Ascending aorta (tissue), 2 donors: ENCODE measurements at places on chromosomes 6 and 20.
A peak's percentile ranks its signal among the peaks of the same experiment; 100 is the strongest.

- no peak for DNase-seq
These were observed at the start of gene RBBP8NL for GRCh38 chr20:62427172-62428001. RBBP8NL (minus strand) TSS chr20:62427539; CDS start chr20:62419647, 7,892 bp downstream.

- DNase-seq = no peak
These were observed 53.9 kb downstream of the PXDC1 start for GRCh38 chr6:3697609-3698008.

GRCh38 chr6:131470534-131470933 is 102.5 kb upstream of the ARG1 start:
- no peak for DNase-seq

DNA sequence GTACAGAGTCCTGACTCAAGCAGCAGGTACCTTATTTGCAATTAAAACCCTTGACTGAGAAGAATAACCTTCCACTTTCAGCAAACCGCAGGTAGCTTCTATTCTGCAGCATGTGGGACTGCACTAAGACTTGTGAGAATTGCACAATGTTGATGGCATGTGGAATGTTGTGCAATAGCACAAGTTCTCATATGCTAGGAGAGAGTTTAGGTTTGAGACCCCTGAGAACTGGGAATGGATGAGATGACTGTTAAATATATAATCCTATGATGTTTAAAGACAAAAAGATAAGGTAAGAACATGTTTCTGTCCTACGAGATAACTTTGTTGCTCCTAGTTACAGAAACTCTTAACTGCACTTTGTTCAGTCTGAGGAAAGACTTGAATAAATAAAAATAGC is 194.6 kb downstream of the OTOR start:
- no peak for DNase-seq

- no peak for DNase-seq
These were observed 199.5 kb upstream of the FAM83B start for GRCh38 chr6:54646951-54647664.

DNA sequence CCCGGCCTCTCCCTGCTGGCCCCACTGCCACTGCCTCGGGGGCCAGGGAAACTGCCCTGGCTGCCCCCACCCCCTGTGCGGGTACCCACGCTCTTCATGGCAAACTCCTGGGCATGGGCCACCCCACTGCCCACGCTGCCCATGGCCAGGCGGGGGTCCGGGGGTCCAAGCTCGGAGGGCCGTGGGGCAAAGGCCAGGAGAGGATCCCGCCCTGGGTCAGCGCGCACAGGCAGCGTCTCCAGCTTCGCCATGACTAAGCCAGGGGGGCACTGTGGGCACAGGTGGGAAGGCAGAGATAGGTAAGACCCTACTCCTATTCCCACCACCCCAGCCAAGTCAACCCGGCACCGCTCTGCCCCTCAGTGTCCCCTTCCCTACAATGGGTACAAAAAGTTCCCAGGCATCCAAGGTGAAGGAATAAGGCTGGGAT is 6.4 kb downstream of the LZTS3 start:
- DNase-seq = no peak

- DNase-seq = no peak
These were observed 74.0 kb downstream of the GRM4 start for GRCh38 chr6:34071884-34072379.

- DNase-seq = no peak
These were observed 24.2 kb downstream of the TFAP2A start for GRCh38 chr6:10390495-10391298.

DNA sequence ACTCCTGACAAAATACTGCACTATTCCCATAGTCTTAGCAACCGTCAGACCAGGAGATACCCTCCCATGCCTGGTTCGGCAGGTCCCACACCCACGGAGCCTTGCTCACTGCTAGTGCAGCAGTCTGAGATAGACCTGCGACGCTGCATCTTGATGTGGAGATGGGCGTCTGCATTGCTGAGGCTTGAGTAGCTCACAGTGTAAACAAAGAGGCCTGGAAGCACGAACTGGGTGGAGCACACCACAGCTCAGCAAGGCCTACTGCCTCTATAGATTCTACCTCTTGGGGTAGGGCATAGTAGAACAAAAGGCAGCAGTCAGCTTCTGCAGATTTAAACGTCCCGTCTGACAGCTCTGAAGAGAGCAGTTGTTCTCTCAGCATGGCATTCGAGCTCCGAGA is 25.4 kb downstream of the TMEM244 start:
- DNase-seq = no peak

- no peak for DNase-seq
These were observed 389.4 kb downstream of the RNGTT start for GRCh38 chr6:88574031-88574430.

DNA sequence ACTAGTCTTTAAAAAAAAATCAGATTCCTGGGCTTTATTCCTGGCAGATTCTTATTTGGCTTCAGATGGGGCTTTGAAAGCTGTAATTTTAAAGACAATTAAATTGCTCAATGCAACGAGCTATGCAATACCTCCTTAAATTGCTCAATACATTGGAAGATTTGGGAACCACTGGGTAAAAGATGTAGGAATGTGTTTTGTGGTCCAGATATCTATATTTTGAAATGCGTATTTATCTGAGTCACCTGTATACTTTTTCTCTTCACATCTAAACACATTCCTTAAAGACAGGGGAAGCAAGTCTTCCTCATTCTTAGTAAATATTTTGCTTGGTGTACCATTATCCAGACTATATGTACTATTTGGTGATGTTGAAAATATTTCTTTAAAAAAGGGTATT is 29.6 kb upstream of the MAP7 start:
- DNase-seq = no peak

GRCh38 chr6:125791151-125791819 is 525 bp downstream of the NCOA7 start:
- DNase-seq = no peak

DNA sequence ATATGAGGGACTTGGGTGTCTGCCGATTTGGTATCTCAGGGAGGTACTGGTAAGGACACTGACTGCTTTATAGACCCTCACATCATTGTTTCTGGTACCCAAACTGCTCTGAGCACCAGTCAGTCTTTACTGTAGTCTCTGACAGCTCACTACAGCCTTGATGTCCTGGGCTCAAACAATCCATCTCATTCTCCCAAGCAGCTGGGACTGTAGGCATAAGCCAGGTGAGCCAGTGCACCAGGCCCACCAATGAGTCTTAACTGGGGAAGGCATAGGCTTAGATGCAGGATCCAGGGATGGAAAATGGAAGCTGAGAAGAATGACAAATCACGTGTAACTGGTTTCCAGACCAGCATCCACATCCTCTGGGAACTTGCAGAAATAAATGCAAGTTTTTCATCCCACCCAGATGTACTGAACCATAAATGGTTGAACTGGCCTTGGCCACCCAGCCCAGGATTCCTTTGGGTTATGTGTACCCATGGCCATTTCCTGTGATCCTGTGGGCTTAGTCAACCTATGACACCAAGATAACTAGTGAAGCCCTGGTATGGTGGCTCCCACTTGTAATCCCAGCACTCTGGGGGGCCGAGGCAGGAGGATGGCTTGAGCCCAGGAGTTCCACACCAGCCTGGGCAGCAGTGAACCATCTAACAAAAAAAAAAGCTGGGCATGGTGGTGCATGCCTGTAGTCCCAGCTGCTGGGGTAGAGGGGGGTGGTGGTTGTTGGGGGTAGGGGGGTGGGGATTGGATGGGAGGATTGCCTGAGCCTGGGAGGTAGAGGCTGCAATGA is 5.8 kb downstream of the TUBB start:
- DNase-seq = no peak

DNA sequence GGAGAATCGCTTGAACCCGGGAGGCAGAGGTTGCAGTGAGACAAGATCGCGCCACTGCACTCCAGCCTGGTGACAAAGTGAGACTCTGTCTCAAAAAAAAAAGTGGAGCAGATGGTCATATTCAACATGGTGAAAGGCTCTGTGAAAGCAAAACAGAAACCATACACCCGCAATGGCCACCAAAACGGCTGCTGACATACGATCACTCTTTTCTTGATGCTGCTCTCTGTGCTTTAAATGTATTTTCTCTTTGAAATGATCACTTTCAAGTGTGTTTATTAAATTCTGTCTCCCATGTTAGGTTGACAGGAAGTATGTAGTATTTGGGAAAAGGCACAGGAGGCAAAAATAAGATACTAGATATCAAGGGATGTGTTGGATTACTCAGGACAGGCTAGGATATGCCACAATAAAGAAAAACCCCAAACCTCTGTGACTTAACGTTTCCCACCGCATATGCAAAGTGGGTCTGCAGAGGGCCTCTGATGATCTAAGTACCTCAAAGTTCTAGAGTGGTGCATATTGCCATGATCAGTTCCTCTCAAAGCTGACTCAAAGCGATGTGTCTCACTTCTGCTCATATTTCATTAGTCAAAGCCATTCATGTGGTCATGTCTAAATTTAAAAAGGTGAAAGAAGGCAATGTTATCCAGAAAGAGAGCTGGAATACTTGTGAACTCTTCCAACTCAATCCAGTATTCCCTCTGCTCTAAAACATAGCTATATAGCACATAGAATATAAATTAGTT is 155.1 kb upstream of the SOX4 start:
- DNase-seq = no peak

DNA sequence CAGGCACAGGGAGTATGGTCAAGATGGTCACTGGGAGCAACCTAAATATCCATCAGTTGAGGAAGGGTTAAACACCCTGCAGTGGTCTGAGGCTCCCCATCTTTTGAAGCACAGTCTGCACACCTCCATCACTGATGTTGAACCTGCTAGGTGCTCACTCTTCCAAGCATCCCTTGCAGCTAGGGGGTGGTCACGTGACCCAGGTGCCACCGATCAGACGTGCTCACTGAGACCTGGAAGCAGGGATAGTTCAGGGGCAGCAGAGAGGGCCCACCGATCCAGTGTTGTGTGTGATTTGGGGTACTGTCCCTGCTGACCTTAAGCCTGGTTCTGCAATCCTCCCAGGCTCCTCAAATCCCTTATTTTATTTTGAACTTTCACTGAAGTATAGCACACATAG is 134.6 kb downstream of the CEBPB start:
- DNase-seq = peak; percentile 2

- DNase-seq = no peak
These were observed 13.8 kb downstream of the BRD2 start for GRCh38 chr6:32982084-32982701.

DNA sequence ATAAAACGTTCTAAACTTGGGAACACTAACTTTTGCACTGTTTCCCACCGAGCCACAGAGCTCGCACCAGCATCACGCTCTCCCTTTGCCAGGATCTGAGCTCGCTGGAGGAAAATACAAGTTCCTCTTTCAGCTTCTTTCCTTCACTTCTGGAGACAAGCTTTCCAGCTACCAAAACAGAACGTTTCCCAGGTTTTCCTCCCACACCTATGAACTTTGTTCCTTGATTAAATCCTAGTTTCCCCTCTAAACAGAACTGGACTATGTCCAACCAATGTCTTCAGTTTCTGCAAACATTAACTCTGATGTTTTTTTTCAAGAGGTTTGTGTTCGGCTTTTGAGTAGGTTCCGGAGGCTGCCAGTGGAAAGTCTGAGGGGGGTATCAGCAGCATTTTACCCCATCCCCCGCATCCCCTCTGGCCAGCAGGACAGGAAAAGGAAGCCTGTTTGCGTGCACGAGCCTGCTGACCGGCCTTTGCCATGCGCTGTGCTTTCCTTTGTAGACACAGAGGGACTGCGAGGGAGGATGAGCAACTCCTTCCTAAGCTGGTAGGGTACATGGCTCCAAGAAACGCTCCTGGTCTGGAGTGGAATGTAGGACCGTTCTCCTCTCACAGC is 135.5 kb downstream of the LY86 start:
- DNase-seq = no peak

DNA sequence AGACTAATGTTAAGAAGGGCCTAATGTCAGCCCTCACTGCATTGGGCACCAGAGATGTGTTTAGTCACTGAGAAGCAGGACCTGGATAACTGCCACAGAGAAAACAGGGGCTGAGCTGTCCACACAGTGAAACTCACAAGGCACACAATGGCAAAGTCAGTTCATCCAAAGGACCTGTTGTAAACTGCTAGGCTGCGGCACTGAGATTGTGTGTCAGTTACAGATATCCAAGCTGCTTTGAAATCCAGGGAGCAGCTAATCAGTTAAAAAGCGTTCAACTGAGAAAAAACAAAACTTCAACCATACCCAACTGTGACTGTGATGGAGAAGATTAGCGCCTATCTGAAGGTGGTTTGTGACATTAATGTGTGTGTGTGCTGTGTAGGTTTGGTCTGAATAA is 27.8 kb upstream of the TMEM14A start:
- DNase-seq = no peak

DNA sequence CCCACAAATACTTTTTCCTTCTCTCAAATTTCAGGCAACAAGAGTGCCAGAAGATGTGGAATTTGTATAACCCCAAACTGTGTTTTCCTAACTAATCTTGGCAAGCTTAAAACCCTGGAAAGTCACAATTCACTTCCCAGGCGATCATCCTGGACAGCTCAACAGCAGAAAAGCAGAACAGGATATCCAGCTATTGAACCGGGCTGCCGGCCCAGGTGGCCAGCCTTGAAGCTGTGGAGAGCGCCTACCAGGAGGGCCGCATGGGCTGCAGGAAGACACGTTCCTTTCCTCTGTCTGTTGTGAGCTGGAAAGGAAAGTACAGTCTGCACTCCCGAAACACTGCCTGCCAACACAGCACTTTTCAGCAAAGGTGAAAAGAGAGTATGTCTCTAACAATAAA is 719.7 kb upstream of the MARCKS start:
- no peak for DNase-seq

- DNase-seq = no peak
These were observed 9.0 kb upstream of the HDAC2 start for GRCh38 chr6:113979937-113980336.

GRCh38 chr6:113148566-113148965 is 708.6 kb upstream of the MARCKS start:
- DNase-seq = no peak

DNA sequence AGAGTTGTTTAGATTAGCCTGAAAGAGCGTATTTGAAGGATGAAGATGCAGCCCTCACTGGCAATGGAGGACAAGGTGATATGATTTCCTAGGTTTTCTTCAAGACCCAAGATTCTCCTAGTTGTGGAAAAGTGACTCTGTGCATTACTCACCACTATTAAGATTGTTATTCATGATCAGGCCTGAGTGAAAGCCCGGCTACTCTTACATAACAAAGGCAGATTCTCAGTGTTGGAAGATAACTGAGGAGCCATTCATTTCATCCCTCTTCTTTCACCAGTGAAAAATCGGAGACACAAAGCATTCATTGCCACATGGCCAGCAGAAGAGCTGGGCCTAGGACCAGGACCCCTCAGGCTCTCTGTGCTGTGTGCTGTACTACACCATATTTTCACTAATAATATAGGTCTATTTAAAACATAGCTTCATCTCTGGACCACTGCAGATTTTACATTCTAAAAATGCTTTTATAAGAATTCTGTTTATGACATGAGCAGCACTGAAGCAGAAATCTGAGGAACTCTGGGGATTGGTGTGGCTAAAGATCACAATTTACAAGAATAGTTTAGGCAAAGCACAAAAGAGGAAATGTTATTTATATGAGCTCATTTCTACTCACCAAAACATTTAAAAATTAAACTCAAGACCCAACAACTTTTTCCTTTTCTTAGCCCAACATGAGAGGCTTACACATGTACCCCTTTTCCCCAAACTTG is 181.9 kb upstream of the CCN2 start:
- no peak for DNase-seq

- no peak for DNase-seq
These were observed 492.0 kb upstream of the JAG1 start for GRCh38 chr20:11165789-11166188.

- DNase-seq = no peak
These were observed 2.4 kb downstream of the FAM135A start for GRCh38 chr6:70415660-70416059.

GRCh38 chr6:169997930-169998218 is 246.5 kb downstream of the ERMARD start:
- DNase-seq = no peak

GRCh38 chr6:168960551-168961263 is 292.9 kb downstream of the THBS2 start:
- DNase-seq = no peak

- DNase-seq = no peak
These were observed 32.1 kb downstream of the BACH2 start for GRCh38 chr6:90264561-90264960.
